ENCODE measurements at places on chromosomes 12 and 14.

GRCh38 chr14:96894966-96895365, 97.8 kb downstream of the VRK1 start:
- no peak for DNase-seq

DNA sequence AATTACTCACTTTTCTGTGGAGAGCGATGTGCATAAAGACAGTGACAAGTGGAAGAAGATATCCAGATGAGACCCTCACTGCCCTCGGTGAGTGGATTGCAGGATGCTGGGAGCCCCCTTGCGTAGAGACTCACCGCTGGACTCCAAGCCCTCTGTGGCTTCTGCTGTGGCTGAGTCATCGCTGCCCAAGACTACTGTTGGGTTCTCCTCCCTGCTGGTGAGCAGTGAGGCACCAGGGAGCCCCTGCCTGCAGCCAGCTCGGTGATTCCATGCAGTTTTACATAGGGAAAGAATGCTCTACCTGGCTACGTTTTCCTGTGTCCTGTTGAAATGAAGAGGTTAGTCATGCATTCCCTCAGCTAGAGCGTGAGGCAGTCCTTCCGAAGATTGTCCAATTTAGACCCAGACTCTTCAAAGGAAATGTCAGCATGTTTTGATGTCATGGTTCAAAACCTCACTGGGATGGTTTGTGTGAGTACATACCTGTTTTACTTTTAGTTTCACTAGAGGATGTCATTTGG, 28.2 kb downstream of the TRAF3 start:
- DNase-seq: no peak

DNA sequence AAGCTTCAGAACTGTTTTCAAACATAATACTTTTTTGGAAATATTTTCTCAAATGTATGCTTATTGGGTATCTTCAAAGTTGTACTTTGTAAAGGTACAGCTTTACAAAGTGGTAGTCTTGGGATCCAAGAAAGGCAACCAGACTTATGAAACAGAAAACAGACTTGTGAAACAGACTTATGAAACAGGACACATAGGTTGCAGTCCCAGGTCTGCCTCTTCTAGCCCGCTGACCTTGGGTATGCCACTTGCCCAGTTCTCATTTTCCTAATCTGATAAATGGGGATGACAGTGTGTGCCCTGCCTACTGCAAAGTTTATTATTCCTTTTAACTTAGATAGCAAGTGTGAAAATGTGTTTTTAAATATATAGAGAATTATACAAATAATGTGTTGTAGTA, 114.3 kb downstream of the KICS2 start:
- no peak for DNase-seq

GRCh38 chr12:120490833-120491512, 4.9 kb upstream of the DYNLL1 start:
- no peak for DNase-seq

GRCh38 chr12:94732367-94732990, 82.1 kb upstream of the TMCC3 start:
- DNase-seq: no peak

- DNase-seq: no peak
These were observed 283.3 kb upstream of the PWP1 start for GRCh38 chr12:107402041-107403022.

GRCh38 chr14:90839024-90839888, 23.0 kb upstream of the TTC7B start:
- DNase-seq: peak; percentile 45

GRCh38 chr12:66555113-66555512, 123.8 kb downstream of the GRIP1 start:
- DNase-seq: no peak

GRCh38 chr14:78598046-78598920, 428.1 kb downstream of the NRXN3 start:
- DNase-seq: no peak

GRCh38 chr12:22481547-22482104, 62.7 kb downstream of the C2CD5 start:
- DNase-seq: no peak

DNA sequence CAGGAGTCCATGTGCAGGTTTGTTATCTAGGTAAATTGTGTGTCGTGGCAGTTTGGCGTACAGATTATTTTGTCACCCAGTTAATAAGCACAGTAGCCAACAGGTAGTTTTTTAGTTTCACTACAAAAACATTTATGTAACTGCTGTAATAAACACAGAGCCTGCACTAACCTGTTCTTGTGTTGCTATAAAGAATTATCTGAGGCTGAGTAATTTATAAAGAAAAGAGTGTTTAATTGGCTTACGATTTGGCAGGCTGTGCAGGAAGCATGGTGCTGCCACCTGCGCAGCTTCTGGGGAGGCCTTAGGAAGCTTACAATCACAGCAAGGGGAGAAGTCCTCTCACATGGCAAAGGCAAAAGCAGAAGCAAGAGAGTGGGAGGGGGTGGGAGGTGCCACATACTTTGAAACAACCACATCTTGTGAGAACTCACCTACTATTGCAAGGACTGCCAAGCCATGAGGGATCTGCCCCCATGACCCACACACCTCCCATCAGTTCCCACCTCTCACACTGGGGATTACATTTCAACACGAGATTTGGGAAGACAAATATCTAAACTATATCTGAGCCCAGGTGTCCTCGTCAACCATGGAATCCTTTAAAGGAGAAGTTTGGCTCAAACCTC, 266.4 kb upstream of the GRIP1 start:
- DNase-seq: no peak

DNA sequence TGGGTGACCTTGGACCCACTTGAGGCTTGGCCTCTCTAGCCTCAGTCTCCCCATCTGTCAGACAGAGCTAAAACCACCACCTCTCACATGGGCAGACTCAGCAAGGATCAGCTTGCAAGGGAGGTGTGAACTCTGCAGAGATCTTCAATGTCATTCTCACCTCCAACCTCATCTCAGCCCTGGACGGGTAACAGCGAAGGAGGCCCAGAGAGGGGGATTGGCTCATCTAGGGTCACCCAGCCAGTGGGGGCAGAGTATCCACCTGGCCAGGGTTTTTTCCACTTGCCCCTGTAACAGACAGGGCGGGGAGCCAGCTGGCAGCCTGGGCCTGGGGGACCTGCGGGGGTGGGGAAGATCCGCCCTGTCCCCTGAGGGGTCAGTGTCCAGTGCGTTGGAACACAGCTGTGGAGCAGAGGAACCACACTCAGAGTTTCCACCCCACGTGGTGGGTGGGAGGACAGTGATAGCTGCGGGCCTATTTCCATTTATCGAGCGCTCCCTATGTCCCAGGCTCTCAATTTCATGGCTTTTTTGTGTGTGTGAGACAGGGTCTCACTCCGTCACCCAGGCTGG, 27.4 kb downstream of the DTX1 start:
- DNase-seq: no peak

- no peak for DNase-seq
These were observed 2.9 kb downstream of the SLC15A4 start for GRCh38 chr12:128820723-128821432.

DNA sequence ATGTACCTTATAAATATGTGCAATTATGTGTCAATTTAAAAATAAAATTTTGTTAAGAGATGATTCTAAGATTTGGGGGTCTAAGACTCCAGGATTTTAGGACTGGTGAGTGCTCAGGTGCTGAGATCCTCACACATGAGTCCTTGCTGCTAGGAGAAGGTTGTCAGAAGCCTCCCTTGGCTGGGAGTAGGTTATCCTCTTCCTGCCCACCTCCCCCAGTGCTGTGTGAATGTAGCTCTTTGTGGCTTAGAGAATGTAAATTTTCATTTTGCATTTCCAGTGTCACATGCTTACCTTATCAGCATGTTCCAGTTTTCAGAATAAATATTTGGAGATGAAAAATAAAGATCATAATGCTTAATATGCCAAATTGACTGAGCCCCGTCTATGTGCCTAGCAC, 114.2 kb upstream of the MDM1 start:
- no peak for DNase-seq

DNA sequence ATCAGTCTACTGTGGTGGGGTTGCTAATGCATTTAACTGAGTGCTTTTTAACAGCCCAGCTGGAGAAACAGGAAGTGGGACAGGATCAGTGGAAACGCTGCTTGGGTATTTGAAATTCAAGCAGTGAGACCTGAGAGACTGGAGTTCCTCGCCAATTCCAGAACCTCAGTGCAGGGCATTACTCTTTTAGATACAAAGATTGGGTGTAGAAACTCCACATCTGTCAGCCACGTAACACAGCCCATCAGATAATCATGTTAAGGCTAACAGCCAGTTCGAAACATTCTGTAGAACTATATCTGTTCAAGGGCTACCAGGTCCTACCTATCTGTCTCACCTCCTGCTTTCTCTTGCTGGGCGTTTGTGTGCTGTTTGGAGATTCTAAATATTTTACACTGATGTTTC, 45.5 kb downstream of the RAD52 start:
- no peak for DNase-seq

- no peak for DNase-seq
These were observed 278.9 kb upstream of the CRY1 start for GRCh38 chr12:107372229-107372658.

DNA sequence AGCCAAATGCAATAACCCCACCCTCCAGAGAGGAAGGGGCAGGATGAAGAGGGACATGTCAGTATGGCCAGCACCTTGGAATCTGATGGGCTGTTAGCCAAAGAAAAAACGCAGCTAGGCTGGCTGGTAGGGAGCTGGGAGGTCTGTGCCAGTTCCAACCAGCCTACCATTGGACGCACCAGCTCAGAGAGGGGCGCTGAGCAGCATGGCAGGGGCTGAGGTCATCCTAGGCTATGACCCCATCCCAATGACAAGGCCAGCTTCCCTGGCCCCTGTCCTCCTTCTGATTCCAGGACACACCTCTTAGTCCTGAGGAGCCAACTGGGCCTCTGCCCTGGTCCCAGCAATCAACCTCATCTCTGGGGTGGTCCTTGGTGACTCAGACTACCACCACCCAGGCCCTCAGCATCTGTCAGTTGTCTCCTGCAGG, 12.2 kb downstream of the ACTN1 start:
- DNase-seq: no peak

GRCh38 chr12:75481774-75482173, 1.2 kb downstream of the GLIPR1 start:
- DNase-seq: no peak

DNA sequence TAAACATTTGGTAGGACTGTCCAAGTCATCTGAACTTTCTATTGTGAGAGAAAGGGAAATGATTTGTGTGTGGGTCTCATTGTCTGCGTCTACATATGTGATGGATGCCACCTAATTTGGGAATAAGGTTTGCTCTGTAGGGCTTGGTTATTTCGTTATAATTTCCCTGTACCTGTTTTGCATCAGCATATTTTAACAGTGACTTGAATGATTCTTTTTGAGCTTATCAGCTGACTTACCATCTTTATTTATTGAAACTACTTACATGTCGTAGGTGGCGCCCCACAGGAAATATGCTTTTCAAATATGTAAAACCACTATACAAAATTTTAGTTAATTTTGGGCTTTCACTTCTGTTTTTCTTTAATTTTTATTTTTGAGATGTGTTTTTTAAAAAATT, 56.5 kb upstream of the BCAT1 start:
- DNase-seq: no peak

- no peak for DNase-seq
These were observed 51.1 kb downstream of the APAF1 start for GRCh38 chr12:98696036-98696646.

GRCh38 chr12:27808841-27809240, 28.8 kb upstream of the MANSC4 start:
- DNase-seq: no peak

- DNase-seq: peak; percentile 13
These were observed 8.9 kb downstream of the ANG start for GRCh38 chr14:20697273-20698017.

GRCh38 chr14:34628681-34629135, 1.2 kb downstream of the SNX6 start:
- DNase-seq: no peak

- DNase-seq: no peak
These were observed 353.9 kb downstream of the DUSP6 start for GRCh38 chr12:88998421-88998820.

GRCh38 chr14:55136241-55136640, 7.2 kb downstream of the LGALS3 start:
- no peak for DNase-seq

DNA sequence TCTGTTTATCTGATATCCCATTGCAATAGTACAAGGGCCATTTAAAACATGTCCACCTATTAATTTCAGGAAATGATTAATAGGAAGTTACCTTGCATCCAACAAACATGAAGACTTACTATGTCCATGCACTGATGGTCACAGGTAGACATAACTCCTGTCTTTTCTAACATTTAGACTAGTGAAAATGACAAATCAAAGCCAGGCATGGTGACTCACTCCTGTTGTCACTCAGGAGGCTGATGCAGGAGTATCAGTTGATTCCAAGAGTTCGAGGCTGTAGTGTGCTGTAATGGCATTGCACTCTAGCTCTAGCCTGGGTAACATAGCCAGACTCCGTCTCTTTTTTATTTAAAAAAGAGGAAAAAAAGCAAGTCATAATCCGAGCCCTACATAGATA, 14.8 kb downstream of the HSP90B1 start:
- DNase-seq: no peak

- no peak for DNase-seq
These were observed 210.7 kb upstream of the TMEM132C start for GRCh38 chr12:128056136-128056801.

- DNase-seq: no peak
These were observed 6.7 kb downstream of the FAM222A start for GRCh38 chr12:109720152-109720856.

DNA sequence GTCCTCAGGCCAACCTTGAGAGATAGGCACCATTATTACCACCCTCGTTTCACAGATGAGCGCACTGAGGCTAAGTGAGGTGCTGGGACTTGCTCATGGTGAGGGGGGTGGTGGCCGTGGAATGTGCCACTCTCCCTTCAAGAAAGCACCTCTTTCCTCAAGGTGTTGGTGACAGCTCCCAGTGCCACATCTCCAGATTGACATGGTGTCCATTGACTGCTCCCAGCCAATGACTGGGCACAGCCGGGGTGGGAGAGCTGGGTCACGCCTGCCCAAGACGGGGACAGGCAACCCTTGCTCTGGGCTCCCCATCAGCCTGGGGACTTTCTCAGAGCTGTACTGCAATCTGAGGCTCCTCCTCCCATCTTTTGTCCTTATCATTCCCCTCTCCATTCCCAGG, 21.0 kb upstream of the MYL2 start:
- no peak for DNase-seq

GRCh38 chr14:99708449-99708848, 24.4 kb downstream of the CYP46A1 start:
- DNase-seq: no peak

DNA sequence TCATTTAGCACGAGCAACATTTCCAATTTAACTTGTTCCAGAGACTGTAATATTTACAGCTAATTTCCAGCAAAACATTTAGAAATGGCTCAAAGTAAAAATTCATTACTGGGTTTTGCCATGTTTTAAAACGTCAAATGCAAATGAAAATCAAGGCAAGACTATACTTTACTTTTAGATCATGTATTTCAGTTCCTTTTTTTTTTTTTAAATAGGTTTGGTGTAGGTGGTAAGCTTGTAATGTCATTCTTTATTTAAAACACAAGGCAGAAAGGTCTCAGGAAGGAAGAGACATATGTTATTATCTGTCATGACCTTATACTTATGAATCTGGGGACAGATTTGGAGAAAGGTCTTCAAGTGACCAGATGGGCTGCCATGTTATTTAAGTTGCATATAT, 54.1 kb downstream of the GRIP1 start:
- DNase-seq: no peak
